Stimulated activated CD4-positive, alpha-beta T cell treated with anti-CD3 and anti-CD28 coated beads, Interleukin-4, amount 100 ng/mL, for 1 hour (primary cell): ENCODE measurements at places on chromosomes 12 and 14.

GRCh38 chr12:101772012-101772775 lies 32.9 kb upstream of the SYCP3 start:
- DNase-seq = no peak

DNA sequence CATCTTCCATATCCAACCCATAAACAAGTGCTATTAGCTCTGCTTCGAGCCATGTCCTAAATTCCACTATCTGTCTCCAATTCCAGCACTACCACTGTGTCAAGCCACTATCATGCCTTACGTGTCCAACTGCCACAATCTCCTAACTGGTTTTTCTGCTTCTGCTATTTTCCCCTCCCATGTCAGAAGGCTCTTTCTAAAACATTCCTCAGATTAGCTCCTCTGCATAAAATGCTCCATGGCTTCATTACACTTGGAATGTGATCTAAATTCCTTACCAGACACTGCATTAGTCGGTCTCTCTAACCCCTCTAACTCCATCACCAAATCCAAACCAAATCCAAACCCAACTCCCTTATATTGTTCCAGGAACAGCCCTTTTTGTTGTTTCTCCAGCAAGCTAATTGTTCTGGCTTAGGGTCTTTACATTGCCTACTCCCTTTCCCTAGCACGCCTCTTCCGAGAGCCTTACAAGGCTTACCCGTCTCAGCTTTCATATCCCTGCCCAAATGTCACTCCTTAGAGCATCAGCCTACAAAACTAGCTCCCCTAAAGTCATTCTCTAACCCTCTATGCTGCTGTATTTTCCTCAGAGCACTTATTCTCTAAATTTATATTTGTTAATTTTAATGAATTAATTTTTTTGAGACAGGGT lies 139.7 kb downstream of the HELB start:
- DNase-seq = no peak

DNA sequence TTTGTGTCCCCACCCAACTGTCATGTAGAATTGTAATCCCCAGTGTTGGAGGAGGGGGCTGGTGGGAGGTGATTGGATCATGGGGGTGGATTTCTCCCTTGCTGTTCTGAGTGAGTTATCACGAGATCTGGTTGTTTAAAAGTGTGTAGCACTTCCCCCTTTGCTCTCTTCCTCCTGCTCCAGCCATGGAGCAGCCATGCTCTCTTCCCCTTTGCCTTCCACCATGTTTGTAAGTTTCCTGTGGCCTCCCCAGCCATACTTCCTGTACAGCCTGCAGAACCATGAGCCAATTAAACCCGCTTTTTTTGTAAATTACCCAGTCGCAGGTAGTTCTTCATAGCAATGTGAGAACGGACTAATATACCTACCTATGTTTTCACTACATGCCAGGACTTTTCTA lies 2.6 kb upstream of the POC1B start:
- no peak for DNase-seq

DNA sequence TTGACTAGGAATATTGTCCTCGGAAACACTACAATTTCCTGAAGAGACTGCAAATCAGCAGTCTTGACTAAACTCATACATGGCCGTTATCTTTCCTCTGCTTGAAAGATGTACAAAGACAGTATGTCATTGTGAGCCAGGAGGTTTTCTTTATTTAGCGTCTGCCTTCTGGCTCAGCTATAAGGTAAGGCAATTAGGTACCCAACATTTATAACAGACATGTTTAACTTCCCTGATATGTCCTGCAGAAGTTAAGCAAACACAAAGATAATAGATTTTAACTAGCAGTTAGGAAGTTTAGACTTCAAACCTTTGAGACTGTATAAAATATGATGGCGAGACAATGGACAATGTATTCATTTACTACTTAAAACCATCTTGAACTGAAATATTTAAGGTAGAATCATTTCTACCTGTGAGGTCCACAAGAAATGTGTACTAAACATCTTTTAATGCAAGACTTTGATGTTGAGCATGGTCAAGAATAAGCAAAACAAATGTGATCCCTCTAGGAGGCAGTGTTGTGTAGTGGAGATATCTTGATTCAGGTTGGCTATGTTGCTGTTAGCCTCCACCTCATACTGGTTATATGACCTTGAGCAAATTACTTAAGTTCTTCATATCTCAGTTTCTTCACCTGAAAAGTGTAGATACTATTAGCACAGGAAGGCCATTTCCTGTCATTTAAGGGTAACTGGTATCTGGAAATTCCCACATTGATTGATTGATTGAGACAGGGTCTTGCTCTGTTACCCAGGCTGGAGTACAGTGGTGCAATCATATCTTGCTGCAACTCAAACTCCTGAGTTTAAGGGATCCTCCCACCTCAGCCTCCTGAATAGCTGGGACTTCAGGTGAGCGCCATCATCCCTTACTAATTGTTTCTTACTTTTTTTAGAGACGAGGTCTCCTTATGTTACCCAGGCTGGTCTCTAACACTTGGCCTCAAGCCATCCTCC lies 96.3 kb upstream of the EEA1 start:
- no peak for DNase-seq

GRCh38 chr12:57864442-57865083 lies 18.0 kb upstream of the CTDSP2 start:
- DNase-seq = no peak

GRCh38 chr14:70029296-70030132 lies 150.3 kb downstream of the SMOC1 start:
- no peak for DNase-seq

GRCh38 chr14:44180975-44181374 lies 326.1 kb downstream of the FSCB start:
- no peak for DNase-seq

DNA sequence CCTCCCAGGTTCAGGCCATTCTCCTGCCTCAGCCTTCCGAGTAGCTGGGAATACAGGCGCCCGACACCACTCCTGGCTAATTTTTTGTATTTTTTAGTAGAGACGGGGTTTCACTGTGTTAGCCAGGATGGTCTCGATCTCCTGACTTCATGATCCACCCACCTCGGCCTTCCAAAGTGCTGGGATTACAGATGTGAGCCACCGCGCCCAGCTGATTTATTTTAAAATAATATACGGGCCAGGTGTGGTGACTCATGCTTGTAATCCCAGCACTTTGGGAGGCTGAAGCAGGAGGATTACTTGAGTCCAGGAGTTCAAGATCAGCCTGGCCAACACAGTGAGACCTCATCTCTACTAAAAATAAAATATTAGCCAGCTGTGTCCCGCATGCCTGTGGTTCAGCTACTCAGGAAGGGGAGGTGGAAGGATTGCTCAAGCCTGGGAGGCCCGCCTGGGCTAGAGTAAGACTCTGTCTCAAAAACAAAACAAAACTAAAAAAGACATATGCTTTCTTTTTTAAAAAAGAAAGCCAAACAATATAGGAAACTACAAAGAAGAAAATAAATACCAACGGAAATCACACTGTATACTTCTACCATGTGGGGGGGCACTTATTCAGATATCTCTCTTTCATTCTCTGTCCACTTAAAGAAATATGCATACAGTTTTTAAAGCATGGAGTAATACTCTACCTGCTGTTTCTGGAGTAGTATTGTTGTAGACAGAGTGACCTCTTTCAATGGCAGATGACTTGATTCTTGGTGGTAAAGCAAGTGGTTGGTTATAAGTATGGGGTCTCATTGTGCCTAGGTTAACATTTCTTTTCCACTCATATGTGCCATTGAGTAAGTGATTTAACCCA lies 930 bp upstream of the MIA2 start:
- no peak for DNase-seq
